ENCODE measurements at places on chromosomes 1 and 21.

DNA sequence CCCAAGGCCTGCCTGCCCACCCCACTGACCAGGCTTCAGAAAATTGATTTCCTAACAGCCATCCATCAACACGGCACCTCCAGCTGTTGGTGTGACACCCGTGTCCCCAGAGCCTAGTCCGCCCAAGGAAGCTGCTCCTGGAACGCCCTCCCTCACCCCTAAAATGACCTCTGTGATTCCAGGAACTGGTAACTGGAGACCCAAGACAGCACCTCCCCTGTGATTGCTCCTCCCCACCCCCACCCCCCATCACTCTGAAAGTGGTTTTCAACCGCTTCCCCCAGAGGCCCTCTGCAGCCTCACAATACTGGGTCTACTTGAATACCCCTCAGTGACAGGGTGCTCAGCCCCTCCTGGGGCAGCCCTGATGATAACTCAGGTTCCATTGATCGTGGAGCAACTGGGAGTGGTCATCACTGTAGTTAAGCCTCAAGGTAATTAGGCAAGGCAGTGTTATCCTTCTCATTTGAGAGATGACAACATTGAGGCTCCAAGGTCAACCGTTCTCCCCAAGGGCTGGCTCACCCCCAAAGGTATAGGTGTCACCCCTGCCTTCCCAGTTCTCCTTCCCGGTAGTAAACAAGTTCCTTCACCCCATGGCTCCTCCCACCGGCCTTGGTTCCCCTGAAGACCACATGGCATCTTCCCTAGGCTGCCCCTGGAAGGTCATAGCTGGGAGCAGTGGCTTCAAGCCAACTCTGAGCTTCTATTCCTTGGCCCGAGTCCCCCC is 52.0 kb downstream of the TAS1R2 start:
- DNase-seq: no peak

- no peak for DNase-seq
Measured at GRCh38 chr1:176444286-176444685, 18.7 kb upstream of the PAPPA2 start.

DNA sequence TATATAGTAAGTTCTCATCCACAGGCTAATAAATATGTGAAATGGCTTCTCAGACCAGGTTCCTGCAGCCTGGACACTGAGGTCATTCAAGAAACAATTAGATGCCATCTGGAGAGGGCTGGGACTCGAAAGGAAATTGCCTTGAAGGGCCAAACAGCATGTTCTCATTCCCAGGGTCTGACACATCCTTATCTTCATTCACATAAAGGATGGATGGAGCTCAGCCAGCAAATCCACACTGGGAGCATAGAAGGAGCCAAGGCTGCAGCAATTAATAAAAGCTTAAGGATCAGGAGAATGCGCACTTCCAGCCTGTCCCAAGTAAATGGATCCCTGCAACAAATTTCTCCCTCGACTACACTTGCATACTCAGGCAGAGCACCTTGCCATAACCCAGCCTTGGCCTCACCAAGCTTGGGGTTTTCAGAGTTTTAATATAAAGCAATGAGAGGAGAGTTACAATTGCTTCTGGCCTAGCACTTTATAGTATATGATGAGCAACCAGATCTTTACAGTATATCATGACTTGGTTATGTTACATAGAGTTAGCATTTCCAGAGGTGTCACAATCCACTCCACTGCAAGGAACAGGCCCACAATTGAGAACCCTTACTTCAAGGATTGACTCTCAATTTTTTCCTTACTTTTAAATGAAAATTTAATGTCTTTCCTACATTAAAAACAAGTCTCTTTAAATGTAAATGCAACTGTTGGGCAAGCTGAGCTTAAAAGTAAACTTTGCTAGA is 55.9 kb downstream of the BCAR3 start:
- DNase-seq: no peak

GRCh38 chr21:33587792-33588484 is 546 bp downstream of the DONSON start:
- no peak for DNase-seq

- peak; percentile 80 for DNase-seq
Measured at GRCh38 chr1:36369061-36369861, 16.5 kb downstream of the STK40 start.

DNA sequence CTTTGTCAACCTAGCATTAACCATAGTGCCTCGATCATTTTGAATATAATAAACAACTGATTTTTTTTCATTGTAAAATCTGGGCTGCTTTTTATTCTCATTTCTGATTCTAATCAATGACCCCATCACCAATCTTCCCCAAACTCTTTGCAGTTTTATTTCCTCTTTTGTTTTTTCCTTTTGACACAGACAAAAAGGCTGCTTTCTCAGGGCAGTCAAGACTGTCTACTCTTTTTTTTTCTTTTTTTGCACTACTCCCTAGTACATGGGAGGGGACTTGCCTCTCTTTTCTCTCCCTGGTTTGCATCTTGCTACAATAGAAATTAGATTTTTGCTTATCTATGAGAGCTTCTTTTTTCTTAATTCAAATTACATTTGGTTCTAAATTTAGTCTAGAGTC is 987.9 kb downstream of the ADGRL2 start:
- DNase-seq: no peak

GRCh38 chr21:24046829-24047443 is 1560.3 kb downstream of the MRPL39 start:
- no peak for DNase-seq

DNA sequence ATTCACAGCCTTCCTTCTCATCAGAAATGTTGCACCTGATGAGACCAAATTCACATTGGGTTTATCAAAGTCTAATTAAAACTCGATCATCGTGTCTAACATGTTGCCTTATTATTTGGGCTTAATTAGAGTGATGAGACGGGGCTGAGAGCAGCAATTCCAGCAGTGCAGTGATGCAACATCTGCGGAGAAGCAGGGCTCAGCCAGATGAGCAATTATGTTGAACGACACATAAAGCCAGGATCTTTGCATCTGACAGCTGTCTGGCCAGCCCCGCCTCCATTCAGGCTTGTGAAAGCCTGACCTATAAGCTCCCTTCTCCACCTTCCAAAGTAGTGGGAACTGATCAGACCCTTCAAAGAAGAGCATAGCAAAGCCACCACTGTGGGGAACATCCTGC is 109.8 kb downstream of the C1orf94 start:
- DNase-seq: no peak

DNA sequence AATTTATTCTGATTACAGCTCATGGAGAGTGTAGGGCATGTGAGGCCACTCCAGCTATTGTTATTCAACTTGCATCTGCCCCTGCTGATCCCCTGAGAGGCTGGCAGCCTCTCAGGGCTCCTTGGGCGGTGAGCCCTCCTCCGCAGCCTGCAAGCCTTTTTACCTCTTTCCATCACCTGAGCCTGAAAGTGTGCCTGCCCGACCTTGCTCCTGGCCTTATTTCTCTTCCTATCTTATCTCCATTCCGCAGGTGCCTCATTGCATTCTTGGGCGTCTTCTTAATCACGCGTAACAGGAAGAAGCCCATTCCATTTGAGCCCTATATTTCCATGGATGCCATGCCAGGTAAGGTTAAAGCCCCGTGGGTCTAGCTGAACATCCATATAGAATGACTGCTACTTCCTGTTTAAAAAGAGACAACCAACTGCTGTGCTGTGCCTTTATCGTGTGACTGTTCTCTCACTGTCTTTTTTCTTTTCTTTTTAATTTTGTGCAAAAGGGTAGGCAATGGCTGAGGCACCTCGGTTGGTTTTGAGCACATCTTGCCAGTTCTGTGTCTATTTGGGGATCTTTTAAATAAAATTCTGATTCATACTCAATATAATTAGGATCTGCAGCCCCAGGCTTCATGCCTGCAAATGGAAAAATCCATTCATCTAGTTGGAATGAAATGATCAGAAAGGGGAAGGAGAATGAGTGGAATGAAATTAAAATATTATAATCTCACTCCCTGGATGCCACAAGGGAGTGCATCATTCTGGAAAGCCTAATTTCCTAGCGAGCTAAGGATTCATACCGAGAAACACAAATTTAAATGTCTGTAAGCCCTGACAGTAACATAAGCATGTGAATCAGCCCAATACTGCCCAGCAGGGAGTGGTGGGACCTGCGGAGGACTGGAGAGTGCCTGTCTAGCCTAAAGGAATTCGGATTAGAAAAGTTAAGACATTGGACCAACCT is 38.6 kb upstream of the RCAN3 start:
- no peak for DNase-seq

GRCh38 chr1:68953311-68953710 is 456.4 kb upstream of the DEPDC1 start:
- DNase-seq: no peak
